Naive B cell (primary cell): ENCODE measurements at places on chromosomes 3 and 15. TPM values are rescaled to one million over a fixed set of nuclear protein-coding genes. Genes with fewer than 3 reads are reported as not detected.

GRCh38 chr3:60399292-60399691, 852.0 kb downstream of the FHIT start:
- no peaks in the 10 kb centered on the region for H3K27me3 ChIP-seq
- no peak for DNase-seq
- no peaks in the 10 kb centered on the region for H3K4me1 ChIP-seq
- no peak overlapping the region for H3K27ac ChIP-seq
- H3K36me3 ChIP-seq, result peaks cover 4% of the 10 kb centered on the region
- H3K4me3 ChIP-seq, result no peak overlapping the region

DNA sequence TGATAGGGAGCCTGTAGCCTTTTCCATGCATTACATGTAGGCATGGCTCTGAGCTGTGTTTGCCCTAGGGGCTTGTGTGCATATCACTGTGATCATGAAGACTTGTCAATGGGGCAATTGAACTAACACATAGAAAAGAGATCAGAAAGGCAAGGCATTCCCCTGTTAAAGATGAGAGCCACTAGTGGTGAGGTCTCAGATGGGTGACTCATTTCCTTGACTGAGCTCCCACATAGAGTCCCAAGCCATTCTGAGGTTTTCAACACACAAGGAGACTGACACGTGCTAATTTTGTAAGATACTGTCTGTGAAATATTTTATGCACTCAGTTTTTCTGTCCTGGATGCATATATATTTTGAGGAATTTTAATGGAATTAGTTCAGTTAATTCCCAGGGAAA, 53.8 kb downstream of the SAMMSON start:
- H3K27me3 ChIP-seq, result peaks cover 10% of the 10 kb centered on the region
- H3K36me3 ChIP-seq, result no peaks in the 10 kb centered on the region
- no peak for DNase-seq
- H3K4me1 ChIP-seq, result no peaks in the 10 kb centered on the region
- no peak overlapping the region for H3K4me3 ChIP-seq
- H3K27ac ChIP-seq, result no peak overlapping the region

- no peaks in the 10 kb centered on the region for H3K27me3 ChIP-seq
- no peaks in the 10 kb centered on the region for H3K36me3 ChIP-seq
- no peaks in the 10 kb centered on the region for H3K4me1 ChIP-seq
- DNase-seq, result no peak
These were observed 510.1 kb upstream of the CFAP20DC start for GRCh38 chr3:59559721-59560435.

DNA sequence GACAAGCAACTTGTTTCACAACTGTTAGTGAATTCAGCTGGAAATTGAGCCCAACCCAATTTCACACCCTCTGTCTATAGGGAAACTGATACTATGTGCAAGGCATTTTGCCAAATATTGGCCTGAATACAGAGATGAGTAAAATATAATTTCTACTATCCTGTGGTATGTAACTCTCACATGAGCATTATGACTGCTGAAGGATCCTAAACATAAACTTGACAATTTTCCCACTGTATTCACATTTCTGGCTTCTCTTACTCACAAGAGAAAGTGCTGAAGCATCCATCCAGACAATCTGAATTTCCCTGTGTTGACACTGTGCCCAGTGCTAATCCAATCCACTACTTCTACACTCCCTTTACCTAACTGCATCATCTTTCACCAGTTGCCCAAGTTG, 28.4 kb downstream of the SERPINI2 start:
- H3K4me3 ChIP-seq, result no peak overlapping the region
- H3K36me3 ChIP-seq, result no peaks in the 10 kb centered on the region
- no peaks in the 10 kb centered on the region for H3K27me3 ChIP-seq
- no peak for DNase-seq
- H3K4me1 ChIP-seq, result peaks cover 6% of the 10 kb centered on the region
- no peak overlapping the region for H3K27ac ChIP-seq

DNA sequence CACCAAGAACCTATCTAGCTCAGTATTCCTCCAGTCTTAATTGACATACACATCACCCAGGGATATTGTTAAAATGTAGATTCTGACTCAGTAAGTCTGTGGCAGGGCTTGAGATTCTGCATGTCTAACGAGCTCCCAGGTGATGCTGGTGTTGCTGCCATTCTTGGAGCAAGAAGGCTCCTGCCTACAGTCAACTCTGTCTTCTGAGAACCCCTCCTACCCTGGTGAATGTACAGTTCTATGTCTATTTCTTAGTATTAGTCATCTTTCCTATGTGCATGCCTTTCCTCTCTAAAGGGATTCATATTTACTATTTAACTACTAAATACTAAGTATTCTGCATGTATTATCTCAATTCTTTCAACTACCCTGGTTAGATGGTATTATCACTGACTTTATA, 268.7 kb downstream of the EDEM1 start:
- no peaks in the 10 kb centered on the region for H3K4me1 ChIP-seq
- DNase-seq, result no peak
- H3K27ac ChIP-seq, result no peak overlapping the region
- H3K36me3 ChIP-seq, result no peaks in the 10 kb centered on the region
- no peak overlapping the region for H3K4me3 ChIP-seq
- no peaks in the 10 kb centered on the region for H3K27me3 ChIP-seq

PCNP gene
- 159 TPM for polyA plus RNA-seq

GCSAM gene
- polyA plus RNA-seq, result 24.3 TPM

CBLB gene
- polyA plus RNA-seq, result 28.4 TPM
